ENCODE measurements at places on chromosomes 5 and 9.

- no peak for DNase-seq
Measured at GRCh38 chr5:115388240-115388639, 91.8 kb upstream of the CCDC112 start.

- DNase-seq, result peak; percentile 6
Measured at GRCh38 chr5:5615569-5615968, 193.1 kb downstream of the ICE1 start.

GRCh38 chr5:100852988-100853449 is 50.1 kb downstream of the ST8SIA4 start:
- DNase-seq, result no peak

GRCh38 chr9:133928248-133928764 is 63.8 kb downstream of the VAV2 start:
- DNase-seq, result no peak

DNA sequence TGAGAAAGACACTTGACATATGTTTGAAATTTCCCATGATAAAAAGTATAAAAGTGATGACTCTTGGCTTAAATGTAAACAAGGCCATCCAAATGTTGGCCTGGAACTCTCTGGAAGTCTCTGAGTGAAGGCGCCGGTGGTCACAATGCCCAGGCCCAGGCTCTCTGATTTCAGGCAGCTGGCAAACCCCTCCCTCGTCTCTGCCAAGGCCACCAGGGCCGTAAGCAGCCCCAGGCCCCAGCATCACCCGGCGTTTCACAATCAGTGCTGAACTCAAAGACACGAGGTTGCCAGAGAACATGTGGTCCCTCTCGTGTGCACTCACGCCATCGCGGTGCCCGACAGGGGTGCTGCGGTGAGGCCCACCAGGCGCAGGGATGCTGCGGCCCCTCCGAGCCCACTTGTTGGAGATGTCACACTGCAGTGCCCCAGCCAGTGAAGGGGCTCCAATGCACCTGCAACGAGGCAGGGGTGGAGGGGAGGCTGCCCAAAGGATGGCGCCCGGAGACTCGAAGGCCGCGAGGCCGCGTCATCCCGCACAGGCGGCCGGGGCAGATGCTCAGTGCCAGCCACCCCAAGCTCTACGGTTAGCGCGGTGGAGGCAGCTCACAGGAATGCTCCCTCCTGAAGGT is 15.0 kb downstream of the LPCAT1 start:
- no peak for DNase-seq

DNA sequence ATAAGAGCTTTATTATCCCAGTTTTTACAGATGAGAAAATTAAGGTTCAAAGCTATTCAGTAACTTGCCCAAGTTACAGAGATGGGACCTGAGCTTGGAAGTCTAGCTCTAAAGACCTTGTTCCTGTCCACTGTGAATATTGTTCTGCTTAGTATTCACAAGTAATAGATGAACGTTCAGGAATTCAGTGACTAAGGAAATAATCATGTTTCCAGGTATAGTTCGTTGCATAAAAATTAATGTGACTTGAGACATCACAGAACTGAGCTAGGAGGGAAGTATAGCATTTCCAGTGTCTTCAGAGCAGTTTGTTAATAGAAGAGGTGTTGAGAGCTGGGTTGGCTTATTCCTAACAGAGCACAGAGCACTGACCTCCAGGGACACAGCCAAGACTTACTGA is 136.1 kb downstream of the FGF1 start:
- no peak for DNase-seq

- DNase-seq, result peak; percentile 36
Measured at GRCh38 chr5:132883261-132883834, 9.9 kb downstream of the LEAP2 start.

DNA sequence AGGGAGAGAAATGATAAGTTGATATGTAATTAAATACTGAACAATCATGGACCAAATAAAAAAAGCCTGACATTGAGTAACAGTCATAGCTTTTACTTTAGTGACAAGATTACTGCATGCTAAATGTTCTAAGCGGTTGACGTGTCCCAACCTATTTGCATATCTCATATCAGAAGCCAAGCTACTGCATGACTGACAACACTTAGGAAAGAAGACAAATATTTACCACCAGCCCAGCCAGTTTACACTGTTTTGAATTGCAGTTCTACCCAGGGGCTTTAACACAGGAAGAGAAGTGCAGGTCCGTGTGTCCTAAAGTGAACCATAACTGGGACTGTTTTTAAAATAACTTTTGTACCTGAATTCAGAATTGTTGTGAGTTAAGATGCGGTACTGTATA is 219.9 kb downstream of the PRDM9 start:
- DNase-seq, result no peak

- no peak for DNase-seq
Measured at GRCh38 chr5:143682929-143683386, 129.0 kb upstream of the HMHB1 start.

DNA sequence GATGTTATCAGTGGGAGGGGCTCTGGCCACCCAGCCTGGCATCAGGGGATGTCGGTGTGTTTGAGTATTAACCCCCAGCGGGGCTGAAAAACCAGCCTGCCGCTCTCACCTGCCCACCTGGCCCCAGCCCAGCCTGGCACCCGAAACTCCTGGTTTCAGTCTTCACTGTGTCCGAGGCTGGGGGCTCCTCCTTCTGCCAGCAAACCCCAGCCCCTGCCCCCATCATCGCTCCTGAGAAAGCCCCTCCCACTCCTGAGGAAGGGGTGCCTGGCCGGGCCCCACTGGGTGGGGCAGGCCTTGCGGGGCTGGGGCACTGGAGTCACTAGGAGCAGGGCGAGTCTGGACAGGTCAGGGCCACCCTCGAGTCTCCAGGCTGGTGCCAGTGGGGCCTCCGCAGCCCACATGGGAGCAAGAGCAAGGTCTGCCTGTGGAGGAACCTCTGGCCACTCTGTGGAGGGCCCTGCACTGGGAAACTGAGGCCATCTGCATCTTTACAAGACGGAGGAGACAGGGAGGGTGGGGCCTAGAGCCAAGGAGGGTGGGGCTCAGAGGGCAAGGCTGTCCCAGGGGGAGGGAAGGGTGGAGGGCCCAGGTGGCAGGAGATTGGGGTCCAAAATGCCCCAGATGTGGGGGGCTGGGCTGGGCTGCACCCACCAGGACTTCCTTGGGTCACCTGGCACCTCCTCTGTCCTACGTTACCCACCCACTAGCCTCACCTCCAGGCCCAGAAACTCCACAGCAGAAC is 51.5 kb upstream of the NOTCH1 start:
- DNase-seq, result no peak

DNA sequence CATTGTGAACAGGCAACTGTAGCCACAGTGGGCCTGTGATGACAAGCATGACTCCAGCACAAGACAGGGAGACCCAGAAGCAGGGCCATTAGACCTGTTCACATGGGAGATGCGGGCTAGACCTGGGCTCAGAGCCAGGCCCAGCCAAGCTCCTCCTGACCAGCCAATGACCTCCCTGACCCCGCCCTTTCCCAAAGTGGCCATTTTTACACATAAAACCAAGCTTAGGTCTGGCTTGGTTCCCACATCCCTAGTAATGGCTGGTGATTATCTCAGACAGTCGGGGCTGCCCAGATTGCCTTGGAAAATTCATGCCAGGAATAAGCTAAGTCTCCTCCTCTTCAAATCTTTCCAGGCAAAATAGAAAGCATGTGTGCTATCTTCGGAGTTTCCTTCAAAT is 94.1 kb downstream of the FRMD3 start:
- DNase-seq, result no peak

GRCh38 chr5:57119031-57119430 is 54.8 kb upstream of the GPBP1 start:
- DNase-seq, result no peak

DNA sequence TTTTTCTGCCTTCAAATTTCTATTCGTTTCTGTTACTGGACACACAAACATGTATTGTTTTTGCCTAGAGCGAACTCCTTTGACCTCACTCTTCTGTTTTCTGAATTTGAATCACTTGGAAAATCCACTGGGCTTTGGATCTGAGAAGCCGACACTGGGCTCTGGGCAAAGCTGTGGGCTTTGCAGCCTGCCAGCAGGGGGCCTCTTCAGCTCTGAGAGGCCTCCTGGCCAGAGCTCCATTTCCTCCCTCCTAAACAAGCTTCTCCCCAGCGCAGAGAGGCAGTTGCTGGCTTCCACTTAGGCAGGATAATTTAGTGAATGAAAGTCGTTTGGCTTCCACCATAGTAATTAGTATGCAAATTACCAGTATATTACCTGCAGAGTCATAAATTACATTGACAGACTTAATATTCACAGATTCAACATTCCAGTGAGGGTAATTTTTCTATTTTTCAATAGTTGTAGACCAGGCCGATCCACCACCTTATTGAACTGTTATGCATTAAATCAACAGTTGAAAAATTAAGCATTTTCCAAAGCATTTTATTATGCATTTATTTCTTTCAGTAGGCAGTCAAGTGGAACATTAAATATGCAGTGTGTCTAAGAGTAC is 104.0 kb upstream of the ZNF366 start:
- DNase-seq, result peak; percentile 38

DNA sequence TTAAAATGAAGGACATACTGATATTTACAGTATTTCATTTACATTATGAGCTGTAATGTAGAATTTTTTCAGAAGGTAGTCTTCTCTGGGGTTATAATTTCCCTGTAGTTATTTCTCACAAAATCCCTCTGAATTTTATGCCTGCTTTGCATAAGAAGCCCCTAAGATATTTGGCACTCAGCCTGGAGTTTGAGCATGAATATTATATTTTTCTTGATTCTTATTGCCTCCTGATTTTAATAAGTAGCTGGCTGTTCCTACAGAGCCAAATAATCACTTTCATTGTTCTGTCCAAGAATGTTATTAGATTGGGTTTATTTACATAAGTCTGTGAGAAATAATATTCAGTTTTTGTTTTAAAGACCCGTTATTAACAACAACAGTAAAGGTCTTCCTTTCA is 195.0 kb downstream of the FER start:
- DNase-seq, result no peak

DNA sequence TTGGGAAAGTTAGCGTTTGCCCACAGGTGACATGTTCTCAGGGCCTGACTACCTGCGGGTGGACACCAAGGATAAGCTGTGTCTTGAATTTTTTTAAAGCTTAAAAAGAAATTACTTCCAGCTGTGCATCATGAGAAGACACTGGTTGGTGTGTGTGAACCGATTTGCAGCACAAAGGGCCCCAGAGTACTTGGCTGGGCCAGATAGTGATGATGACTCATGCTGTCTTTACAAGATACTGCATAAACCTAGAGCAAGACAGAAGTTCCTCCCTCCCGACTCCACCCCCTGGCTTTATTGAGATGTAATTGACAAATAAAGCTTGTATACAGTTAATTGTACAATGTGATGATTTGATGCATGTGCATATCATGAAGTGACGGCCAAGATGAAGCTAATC is 212.8 kb downstream of the NXNL2 start:
- no peak for DNase-seq

DNA sequence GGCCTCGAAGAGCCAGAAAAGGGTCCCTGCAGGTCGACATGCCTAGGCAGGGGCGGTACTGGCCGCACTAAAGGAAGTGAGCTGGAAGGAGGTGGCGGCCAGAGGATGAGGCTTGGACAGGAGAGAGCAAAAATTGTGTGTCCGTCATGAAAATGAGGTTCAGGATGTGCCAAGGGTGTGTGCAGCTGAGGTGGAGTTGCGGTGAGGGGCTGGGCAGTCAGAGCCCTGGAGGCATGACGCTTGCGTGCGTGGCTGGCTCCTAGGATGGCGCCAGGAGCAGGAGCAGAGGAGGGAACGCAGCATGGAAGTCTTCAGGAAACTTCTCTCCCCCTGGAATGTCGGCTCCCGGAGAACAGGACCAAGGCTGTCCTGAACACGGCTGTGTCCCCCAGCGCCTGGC is 5.5 kb upstream of the PDLIM7 start:
- DNase-seq, result no peak

- no peak for DNase-seq
Measured at GRCh38 chr5:103587185-103587748, 24.7 kb upstream of the NUDT12 start.

DNA sequence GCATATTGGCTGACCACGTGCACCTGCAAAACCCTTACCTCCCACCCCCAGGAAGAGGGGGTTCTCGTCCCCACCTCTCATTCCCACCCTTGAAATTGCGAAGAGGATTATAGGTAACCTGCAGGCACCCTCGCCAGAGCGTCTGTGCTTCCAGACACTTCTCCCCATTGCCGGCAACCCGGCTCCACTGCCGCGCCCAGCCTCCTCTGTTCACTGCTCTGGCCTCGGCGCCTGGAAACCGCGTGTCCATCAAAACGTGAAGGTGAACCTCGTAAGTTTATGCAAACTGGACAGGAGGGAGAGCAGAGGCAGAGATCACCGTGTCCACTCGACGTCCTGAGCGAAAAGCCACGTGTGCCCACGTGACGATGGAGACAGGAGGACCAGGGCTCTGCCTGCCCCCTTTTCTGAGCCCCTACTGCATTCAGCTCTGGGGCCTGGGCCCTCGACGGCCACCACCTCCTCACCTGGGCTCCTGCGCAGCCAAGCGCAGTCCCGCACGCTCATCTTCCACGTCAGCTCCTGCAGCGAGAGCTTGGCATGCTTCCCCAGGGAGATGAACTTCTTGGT is 1.9 kb downstream of the TERT start:
- DNase-seq, result no peak

DNA sequence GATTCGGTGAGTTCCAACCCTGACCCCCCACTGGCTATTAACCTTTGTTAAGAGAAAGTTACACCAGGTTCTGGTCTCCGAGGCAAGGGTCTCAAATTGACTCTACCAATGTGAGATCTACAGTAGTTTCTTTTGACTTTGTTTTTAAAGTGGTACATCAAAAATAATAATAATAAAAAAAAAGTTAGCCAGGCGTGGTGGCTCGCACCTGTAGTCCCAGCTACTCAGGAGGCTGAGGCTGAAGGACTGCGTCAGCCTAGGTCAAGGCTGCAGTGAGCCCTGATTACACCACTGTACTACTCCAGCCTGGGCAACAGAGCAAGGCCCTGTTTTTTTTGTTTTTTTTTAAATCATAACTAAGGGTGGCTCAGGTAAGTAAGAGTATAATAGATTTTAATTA is 1.0 kb upstream of the KLF9 start:
- DNase-seq, result no peak

- no peak for DNase-seq
Measured at GRCh38 chr5:106976363-106976762, 694.4 kb downstream of the EFNA5 start.

DNA sequence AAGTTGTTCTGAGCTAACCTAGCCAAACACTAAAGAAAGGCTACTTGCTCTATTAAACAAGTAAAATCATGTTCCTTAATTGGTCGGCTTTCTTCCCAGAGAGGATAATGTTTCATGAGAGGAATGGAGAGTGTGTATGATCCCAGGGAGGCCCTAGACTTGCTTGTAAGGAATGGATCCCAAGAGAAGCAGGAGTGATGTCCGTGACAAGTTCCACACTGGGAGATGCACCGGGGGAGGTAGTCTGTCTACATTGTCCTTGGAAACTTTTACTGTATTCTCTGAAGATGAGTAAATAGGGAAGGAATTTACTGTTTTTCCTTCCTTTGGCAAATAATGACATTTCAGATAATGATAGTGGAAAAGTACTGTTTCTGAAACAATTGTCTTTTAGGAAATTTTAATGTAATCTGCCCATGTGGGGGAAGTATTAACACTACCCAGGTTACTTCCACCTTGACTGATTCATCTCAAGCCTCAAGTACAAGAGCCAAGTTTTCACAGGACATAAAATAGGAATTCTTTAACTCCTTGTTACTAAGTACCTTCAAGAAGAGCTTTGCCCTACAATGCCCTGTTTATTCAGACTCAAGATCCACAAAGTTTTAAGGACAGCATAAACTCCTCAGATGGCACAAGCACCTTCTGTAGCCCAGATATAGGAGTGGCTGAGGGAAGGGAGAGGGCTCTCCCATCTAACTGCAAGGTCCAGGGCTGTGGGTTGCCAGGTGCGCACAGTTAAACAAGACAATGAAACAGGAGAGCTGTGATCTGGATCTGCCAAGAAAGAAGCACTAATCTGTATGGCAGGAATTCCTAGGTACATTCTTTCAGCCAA is 152.1 kb downstream of the GNA14 start:
- peak; percentile 33 for DNase-seq
